NCI-H2081 (cell line): ENCODE measurements at places on chromosomes 2 and 18.

- DNase-seq, result no peak
These were observed 341.9 kb upstream of the PIK3C3 start for GRCh38 chr18:41613003-41613609.

- DNase-seq, result no peak
These were observed 22.6 kb upstream of the FAP start for GRCh38 chr2:162265666-162266459.

DNA sequence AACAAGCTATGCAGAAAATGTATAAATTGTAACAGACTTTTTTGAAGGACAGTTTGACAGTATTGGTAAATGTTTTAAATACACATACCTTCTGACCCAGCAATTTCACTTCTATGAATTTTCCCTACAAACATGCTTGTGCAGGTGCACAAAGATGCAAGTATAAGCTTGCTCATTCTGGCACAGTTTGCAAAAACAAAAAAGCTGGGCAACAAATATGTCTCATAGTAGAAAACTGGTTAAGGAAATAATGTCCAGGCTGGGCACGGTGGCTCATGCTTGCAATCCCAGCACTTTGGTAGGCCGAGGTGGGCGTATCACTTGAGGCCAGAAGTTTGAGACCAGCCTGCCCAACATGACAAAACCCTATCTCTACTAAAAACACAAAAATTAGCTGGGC, 96.9 kb upstream of the NEDD4L start:
- no peak for DNase-seq

DNA sequence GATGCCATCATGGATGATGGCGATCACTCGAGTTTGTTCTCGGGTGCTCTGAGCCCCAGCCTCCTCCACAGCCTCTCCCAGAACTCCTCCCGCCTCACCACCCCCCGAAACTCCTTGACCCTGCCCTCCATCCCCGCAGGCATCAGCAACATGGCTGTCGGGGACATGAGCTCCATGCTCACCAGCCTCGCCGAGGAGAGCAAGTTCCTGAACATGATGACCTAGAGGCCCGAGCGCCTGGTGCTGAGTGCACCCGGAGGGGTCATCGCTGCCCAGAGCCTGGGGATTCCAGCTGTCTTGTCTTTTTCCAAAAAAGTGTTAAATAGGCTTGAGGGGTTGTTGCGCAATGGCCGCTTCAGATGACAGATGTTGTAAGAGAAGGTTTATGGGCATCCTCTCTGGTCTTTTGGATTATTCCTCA, 254.8 kb downstream of the GLI2 start:
- DNase-seq, result no peak

GRCh38 chr2:12076810-12077209, 330.4 kb downstream of the LPIN1 start:
- DNase-seq, result peak; percentile 83

- DNase-seq, result no peak
These were observed 1.2 kb downstream of the TFPI start for GRCh38 chr2:187552828-187553681.

DNA sequence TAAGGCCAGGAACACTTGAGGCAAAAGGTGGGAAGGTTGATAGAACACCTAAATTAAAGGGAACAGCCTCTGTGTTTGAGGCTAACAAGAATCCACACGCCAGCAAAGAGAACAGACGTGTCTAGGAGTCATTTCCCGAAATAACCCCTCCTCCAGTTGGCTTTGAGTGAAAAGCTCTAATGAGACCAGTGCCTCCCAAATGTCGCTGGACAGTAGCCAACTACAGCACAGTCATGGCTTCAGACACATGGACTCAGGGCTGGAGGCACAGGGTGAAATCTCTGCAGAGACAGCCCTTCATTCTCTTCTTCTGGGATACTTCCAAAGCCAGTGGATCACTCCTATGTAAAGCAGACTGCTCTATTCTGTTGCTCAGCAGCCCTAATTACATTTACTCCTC, 49.6 kb downstream of the SOWAHC start:
- peak; percentile 49 for DNase-seq

GRCh38 chr18:35616664-35617423, 35.3 kb downstream of the GALNT1 start:
- DNase-seq, result no peak

DNA sequence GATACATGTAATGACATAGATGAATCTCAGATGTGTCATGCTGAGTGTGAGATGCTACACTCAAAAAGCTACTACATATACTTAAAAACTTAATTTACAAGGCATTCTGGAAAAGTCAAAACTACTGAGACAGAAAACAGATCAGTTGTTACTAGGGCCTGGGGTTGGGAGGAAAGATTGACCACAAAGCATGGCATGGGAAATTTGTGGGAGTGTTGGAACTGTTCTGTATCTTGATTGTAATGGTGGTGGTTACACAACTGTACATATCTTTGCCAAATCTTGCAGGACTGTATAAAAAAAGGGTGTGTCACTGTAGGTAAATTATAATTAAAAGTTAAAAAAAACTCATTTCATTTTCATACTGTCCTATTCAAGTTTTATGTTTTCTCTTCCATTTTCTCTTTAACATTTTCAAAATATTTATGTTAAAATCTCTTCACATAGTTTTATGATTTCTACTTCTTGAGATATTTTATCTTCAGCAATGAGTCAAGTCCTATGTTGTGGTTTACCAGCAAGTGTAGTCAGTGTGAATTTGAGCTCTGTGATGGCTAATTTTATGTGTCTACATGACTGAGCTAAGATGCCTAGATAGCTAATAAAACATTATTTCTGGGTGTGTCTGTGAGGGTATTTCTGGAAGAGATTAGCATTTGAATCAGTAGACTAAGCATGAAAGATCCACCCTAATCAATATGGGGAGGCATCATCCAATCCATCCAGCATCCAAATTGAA, 58.6 kb upstream of the VRK2 start:
- no peak for DNase-seq

- no peak for DNase-seq
These were observed 236.4 kb downstream of the PIEZO2 start for GRCh38 chr18:10912790-10913545.

- DNase-seq, result no peak
These were observed 18.1 kb downstream of the VIL1 start for GRCh38 chr2:218436992-218437391.

DNA sequence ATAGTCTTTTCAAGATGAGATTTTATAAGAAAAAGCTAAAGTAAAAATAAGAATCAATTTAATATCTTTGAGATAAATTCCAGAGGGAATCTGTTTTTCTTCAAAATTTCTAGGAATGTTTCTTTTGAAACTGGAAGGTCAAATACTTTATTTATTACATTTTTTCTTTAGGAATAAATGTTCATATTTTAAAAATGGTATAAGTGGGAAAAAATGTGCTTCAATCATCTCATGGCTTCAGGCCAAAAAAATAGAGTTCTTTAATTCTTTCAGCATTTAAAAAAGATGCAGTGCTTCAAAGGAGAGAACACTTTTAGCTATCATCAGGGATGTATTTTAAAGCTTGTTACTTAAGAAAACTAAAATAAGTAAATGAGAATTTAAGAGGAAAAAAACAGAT, 110.6 kb downstream of the NEB start:
- DNase-seq, result no peak

DNA sequence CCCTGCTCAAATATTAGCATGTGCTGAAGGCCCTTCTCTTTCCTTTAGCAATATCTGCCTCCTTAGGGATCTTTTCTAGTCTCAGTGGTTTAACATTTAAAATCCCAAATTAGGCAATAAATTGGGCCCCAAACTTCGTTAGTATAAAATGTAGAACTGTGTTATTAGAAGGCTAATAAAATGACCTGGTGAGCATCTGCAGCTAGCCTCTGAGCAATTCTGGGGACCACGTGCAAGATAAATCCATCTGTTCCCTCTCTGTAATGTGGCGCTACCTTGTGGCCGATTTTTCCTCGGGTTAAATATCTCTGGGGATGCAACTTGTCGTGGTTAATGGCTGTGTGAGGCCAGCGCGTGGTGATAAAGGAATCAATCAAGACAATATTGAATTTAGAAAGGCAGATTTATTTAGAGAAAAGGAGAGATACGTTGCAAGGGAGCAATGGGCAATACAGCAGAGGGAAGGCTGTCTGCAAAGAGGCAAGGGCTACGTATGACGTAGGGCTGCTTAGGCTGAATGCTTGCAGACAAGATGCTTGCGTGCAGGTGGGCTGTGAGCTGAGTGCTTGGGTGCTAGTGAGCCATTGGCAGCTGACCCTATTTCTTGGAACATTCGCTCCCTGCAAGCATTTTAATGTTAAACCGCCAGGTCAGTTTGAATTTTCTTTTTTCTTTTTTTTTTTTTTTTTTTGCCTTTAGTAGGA, 18.5 kb upstream of the IL36G start:
- DNase-seq, result peak; percentile 10

- DNase-seq, result peak; percentile 50
These were observed 23.1 kb downstream of the CYP27C1 start for GRCh38 chr2:127196998-127197397.

DNA sequence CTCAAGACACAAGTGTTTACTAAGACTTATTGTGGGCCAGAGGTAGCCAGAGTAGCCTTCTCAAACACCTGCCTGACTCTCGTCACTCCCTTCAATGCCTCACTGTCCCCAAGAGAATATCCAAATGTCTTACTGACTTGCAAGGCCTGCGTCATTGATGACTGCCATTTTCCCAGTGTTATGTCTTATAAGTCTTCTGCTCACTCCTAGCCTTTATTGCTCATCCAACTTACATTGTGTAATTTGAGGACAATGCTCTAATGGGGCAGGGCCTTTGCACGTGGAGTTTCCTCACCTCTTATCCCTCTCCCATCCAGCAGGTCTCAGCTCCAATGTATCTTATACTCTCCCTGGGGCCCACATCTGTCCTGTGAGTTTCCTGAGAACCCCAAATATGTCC, 10.1 kb upstream of the CD226 start:
- DNase-seq, result no peak

DNA sequence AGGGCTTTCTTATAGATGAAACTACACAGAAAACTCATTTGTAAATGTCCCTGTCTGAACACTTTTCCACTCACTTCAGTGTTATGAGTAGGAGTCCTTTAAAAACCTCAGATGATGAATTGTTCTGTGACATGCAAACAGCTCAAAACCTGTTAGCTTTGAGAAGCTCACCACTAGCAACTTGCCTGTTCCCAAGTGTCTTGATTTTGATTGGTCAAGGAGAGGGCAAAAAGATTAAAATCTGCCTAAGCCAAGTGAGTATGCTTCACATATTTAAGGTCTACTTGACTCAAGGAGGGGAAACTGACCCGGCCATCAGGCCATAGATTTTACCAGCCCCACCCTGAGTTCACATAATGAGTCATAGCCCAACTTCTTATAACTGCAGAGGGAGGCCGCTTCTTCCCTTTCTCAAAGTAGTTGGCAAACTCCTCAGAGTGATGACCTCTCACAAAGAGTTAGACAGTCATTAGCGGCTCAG, 45.2 kb upstream of the MEIS1 start:
- DNase-seq, result no peak

DNA sequence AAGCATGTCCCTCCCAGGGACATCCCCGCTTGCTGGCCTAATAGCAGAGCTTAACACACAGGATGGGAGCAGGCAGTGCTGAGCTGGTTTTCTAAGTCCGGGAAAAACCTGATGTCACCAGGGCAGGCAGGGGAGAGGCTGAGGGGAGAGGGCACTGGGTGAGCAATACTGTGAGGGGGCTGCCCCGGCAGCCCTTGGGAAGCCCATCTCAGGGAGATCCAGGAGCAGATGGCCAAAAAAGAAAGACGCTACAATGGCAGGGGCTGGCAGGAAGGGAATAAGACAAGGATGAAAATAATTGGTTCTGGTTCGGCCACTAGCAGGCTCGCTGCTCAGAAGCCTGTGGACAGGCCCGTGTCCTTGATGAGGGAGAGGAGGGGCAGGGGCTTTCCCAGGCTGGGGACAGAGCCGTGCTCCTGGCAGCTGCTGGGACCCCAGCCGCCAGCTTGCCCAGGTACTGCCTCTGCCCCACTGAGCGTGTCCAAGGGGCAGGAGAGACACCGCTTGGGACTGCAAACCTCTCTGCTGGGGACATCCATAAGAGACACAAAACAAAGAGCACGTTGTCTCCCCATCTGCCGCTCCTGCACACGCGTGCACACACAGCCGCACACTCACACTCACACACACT, 30.2 kb downstream of the SMAD7 start:
- no peak for DNase-seq

GRCh38 chr2:98454500-98455235, 10.0 kb downstream of the INPP4A start:
- DNase-seq, result no peak

DNA sequence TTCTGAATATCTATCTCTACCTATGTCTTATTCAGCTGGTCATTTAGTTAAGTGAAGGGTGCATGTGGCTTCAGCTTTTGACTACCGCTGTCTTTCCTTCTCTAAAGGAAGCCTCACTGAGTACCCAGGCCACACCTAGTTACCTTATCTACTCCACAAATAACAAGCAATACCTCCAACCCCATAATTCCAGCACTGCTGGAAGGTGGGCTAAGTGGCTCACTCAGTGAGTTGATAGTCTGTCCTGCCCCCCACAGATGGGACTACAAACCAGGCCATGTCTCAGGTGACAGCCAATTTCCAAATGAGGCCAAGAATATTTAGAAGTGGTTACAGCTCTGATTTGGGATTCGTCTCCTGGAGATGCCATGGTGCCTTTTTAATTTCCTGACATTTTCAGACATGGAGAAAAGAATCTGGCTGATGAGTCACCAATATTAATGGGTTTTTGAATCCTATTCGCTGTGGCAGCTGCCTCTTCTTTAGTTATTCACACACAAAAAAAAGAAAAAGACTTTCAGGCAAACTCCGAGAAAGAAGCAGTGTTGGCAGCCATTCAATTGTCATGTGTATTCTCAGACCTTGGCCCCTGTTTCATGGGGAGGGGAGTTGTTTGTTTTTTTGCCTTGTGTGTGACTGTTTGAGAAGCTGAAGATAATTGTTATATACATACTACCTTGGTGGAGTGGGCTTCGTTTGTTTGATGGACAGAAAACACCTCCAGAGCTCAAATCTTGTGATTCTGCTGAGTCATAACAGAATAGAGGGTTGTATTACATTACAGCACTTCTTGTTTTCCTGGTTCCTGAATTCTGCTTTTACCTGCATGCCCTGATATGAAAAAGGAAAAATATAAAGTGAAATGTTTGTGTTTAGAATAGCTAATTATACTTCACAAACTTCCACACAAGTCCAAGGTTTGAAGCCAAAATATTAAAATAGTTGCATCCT, 64.2 kb downstream of the SCG2 start:
- peak; percentile 59 for DNase-seq

GRCh38 chr2:79695248-79695647, 182.4 kb downstream of the CTNNA2 start:
- DNase-seq, result no peak
